ENCODE measurements at places on chromosomes 11 and 22. TPM values are rescaled to one million over a fixed set of nuclear protein-coding genes. Genes with fewer than 3 reads are reported as not detected.

Gene OR51B5
- 0.30 TPM for total RNA-seq

DNA sequence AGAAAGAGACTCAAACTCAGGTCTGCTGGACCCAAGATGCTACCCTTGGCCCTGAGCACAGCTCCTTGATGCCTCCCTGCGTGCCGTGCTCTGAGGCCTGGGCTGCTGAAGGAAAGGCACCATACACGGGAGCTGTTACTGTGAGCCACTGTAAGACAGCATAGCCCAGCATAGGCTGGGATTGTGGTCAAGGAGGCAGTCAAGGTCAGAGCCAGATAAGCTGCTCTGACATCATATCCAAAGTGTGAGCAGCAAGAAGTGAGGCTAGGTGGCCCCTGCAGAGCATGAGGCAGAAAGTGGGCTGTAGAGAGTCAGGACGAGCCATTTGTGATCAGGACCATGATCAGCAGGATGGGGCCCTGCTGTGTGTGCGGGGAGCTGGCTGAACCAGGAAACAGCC, 7.7 kb downstream of the SLC22A8 start:
- no peak for DNase-seq
- H3K36me3 ChIP-seq = no peaks in the 10 kb centered on the region
- no peak overlapping the region for H3K4me3 ChIP-seq
- no peaks in the 10 kb centered on the region for H3K4me1 ChIP-seq
- no peaks in the 10 kb centered on the region for H3K27me3 ChIP-seq
- H3K27ac ChIP-seq = no peak overlapping the region

GRCh38 chr22:47448231-47449223, 686.1 kb downstream of the TBC1D22A start:
- no peak for DNase-seq
- H3K36me3 ChIP-seq = no peaks in the 10 kb centered on the region
- H3K4me3 ChIP-seq = no peak overlapping the region
- no peaks in the 10 kb centered on the region for H3K4me1 ChIP-seq
- H3K27me3 ChIP-seq = no peaks in the 10 kb centered on the region

DNA sequence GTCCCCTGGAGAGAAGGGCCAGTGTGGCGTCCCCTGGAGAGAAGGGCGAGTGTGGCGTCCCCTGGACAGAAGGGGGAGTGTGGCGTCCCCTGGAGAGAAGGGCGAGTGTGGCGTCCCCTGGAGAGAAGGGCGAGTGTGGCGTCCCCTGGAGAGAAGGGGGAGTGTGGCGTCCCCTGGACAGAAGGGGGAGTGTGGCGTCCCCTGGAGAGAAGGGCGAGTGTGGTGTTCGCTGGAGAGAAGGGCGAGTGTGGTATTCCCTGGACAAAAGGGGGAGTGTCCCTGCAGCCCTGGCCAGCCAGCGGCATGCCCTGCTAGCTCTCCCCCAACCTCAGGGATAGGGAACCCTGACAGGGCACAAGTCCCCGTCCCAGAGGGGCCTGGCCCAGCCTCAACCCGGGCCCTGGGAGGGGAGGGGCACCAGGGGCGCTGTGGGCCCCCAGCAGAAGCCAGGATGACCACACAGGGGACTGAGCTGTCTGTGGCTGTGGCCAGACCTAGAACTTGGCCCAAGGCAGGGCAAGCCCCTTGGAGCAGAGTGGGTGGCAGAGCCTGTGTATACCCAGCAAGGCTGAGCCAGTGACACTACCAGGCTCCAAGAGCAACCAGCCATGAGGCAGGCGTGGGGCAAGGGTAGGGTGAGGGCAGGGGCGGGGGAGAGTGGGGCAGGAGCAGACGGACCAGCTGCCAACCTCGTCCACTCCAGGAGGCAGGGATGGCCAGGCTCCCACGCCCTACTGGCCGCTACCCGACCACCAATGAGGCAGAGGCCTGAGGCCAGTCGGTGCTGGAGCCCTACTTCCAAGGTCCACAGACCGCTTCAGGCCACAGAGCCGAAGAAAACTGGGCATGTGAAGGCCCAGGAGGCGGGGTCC, 4.2 kb downstream of the HRAS start:
- H3K27me3 ChIP-seq = no peaks in the 10 kb centered on the region
- peaks cover 26% of the 10 kb centered on the region for H3K36me3 ChIP-seq
- H3K27ac ChIP-seq = no peak overlapping the region

Gene TREH
- total RNA-seq = not detected

- H3K27me3 ChIP-seq = no peaks in the 10 kb centered on the region
- no peaks in the 10 kb centered on the region for H3K36me3 ChIP-seq
- DNase-seq = no peak
- no peaks in the 10 kb centered on the region for H3K4me1 ChIP-seq
- H3K4me3 ChIP-seq = no peak overlapping the region
- H3K27ac ChIP-seq = no peak overlapping the region
Observed at GRCh38 chr11:33585586-33586209, 114.9 kb downstream of the C11orf91 start.

Gene KRTAP5-1
- total RNA-seq = not detected

DNA sequence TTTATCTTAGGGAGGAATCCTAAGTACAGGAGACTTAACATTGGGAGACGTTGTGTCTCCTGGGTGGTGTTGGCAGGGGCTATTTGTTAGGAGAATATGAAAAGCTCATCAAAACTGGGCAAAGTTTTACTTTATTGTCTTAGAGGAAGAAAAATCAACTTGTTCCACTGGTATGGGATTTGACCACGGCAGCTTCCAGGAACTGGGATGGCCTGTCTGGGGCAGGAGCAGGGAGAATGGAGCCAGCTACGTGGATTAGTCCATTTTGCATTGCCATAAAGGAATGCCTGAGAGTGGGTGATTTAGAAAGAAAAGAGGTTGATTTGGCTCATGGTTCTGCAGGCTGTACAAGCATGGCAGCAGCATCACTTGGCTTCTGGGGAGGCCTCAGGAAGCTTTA, 198.4 kb downstream of the ADAMTS15 start:
- no peaks in the 10 kb centered on the region for H3K27me3 ChIP-seq
- no peaks in the 10 kb centered on the region for H3K36me3 ChIP-seq
- no peak overlapping the region for H3K27ac ChIP-seq
- DNase-seq = no peak
- H3K4me1 ChIP-seq = no peaks in the 10 kb centered on the region
